ENCODE measurements at places on chromosomes 5 and 9.

DNA sequence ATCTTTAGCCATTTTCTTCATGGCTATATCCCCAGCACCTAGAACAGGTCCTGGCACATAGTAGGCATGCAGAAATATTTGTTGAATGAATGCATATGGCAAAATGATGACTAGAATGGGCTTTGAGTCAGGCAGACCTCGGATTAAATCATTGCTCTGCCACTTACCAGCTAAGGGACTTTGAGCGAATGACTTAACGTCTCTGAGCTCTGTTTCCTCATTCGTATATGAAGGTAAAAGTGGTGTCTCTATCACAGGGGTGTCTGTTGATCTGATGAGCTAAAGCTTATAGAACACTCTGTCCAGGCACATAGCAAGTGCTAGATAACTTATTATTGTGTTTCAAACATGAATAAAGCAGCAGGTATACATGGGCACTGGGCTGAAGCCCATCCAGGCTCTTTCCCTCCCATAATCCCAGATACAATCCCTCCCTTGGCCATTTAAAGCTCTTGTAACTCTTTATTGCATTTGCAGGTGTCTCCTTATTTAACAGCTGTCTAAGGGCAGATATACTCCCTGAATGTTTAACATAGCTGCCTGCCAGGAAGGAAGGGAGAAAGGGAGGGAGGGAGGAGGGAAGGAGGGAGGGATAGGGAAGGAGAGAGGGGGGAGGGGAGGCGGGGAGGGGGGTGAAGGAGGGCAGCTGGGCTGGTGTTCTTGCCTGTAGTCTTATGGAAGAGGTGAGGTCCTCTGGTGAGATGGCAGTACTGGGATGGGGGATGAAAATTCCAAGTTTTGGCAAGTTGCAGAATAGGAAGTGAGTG is 23.2 kb upstream of the STXBP1 start:
- no peak for DNase-seq

DNA sequence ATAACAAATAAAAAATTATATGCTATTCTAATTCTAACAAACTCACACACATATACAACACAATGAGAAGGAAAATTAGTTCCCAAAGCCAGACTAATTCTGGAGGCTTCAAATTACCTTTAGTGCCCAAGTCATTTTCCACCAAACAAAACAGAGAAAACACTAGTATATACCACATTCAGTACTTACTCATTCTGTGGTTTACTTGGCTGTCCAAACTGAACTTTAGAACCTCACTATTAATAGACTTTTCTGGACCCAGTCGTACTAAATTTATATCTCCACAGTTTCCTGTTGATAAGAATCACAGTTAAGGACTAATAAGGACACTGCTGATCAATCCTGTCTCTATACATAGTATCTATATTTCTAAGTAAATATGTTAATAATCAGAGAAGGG is 66.4 kb downstream of the SETX start:
- no peak for DNase-seq

- no peak for DNase-seq
Observed at GRCh38 chr9:133612816-133613215, 3.6 kb upstream of the FAM163B start.

DNA sequence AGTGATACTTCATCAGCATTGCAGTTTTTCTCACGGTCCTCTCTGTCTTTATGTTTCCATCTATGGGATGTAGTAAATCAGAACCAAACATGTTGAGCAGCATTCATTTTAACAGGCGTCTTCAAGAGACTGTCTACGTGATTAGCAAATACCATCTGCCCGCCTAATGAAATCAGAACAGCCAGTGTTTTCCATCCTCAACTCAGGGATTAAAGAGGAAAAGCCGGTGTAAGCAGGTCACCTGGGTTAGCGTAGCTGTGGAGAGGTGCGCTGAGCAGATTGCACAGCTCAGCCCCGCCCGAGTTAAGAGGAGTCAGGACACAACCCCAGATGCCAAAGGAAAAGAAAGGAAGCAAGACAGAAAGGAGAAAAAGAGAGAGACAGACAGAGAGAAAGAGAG is 54.3 kb upstream of the ANKRD33B start:
- DNase-seq = no peak

DNA sequence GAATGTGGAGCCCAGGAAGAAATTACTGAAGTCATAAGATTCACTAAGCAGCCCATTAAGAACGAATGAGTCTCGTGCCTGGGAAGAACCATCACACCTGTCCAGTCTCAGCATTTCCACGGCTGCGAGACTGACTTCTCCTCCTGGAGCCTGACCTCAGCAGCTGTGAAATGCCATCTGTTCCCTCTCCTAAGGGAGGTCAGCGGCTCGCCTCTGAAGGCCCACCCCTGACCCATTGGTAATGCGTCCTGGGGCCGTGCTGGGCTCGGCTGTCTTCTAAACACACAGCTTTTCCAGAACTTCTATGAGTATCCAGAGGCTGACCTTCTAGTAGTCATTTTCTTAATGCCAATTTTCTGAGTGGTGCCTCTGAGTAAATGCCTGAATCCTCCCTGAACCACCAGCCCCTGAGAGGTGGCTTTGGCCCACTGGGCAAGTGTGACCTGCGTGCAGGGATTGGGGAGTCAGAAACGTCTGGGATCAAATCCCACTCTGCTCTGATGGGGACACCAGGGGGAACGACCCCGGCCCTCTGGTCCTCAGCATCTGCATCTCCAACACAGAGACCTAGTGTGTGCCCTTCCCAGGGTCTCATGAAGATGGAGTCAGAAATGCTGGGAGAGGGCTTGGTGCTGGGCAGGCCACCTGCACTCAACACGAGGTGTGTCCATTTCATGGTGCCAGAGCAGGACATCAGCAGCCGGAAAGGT is 5.7 kb downstream of the SLC6A3 start:
- DNase-seq = no peak

GRCh38 chr5:119795768-119796167 is 166.4 kb downstream of the FAM170A start:
- no peak for DNase-seq

GRCh38 chr5:143140492-143141203 is 262.8 kb downstream of the NR3C1 start:
- DNase-seq = no peak

DNA sequence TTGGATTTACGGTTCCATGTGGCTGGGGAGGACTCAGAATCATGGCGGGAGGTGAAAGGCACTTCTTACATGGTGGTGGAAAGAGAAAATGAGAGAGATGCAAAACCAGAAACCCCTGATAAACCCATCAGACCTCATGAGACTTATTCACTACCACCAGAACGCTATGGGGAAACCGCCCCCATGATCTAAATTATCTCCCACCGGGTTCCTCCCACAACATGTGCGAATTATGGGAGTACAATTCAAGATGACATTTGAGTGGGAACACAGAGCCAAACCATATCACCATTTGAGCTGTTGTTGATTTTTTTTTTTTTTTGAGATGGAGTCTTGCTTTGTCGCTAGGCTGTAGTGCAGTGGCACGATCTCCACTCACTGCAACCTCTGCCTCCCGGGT is 16.5 kb downstream of the DAB2IP start:
- DNase-seq = no peak

DNA sequence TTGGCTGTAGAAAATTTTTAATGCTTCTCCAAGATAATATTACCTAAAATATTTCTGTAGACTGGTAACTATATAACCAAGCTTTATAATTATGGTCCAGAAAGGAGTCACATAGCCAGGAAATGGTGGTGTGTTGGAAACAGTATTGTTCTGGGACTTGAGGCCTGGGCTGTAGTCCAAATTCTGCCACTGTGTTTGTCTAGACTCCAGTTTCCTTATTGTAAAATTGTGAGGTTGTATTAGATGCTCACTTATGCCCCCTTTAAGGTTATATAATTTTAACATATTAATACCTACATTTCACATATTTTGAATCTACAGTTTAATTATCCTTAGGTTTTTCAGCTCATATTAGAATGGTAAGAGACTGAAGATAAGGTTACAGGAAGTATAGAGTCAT is 42.4 kb downstream of the STX17 start:
- DNase-seq = no peak

DNA sequence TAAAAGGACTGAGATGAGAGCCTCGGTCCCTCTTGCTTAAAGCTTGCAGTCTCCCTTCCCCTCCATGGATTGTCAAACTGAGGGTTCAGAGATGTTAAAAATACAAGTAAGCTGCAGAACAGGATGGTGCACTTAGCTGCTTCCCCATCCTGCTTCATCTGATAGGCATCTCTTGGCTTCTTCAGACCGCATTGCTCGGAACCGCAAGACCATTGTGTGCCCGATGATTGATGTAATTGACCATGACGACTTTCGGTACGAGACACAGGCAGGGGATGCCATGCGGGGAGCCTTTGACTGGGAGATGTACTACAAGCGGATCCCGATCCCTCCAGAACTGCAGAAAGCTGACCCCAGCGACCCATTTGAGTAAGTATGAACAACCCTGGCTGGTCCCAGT is 65.5 kb upstream of the SAP30L start:
- no peak for DNase-seq

GRCh38 chr5:2289380-2289779 is 406.7 kb upstream of the IRX4 start:
- no peak for DNase-seq

GRCh38 chr5:137286025-137286610 is 213.0 kb downstream of the SPOCK1 start:
- no peak for DNase-seq

DNA sequence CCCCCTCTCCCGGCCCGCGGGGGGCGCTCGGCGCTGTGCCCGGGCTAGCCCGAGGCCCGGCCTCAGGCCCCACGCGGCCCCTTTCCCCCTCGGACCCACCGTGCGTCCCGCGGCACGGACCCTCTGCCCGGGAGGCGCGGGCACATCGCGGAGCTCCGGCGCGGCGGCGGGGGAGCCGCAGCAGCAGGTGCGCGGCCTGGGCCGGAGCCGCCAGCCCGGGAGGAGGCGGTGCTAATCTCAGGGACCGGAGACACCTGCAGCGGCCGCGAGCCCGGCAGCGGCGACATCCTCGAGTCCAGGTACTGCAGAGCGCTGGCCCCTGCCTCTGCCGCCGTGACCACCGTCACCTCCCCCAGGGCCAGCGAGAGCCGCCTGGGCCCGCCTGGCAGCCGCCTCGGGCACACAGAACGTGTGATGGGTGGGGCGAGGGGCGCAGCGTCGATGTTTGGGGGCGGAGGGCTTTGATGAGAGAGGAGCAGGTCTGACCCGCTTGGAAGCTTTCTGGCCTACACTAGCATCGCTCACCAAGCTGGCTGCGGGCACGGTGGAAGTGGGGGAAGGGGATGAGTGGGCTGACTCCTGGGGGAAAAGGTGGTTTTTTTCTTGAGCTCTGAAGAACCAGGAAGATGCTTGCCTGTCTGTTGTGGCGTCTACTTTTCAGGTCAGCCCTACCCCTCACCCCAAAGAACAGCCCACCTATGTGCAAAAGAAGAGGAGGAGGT is 524 bp downstream of the CYFIP2 start:
- no peak for DNase-seq

DNA sequence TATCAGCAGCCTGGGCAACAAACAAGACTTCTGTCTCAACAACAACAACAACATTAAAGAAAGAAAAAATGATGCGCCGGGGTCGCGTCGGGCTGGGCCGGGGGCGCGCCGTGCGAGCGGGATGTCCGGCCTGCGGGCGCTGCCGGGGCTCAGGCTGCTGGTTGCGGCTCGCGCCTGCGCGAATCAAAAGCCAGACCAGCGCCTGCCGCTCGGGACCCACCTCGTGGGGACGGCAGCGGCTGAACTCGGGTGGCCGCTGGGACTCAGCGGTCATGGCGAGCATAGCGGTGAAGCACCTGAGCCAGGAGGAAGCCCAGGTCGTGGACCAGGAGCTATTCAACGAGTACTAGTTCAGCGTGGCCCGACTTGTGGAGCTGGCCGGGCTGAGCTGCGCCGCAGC is 11.9 kb upstream of the NHP2 start:
- no peak for DNase-seq

DNA sequence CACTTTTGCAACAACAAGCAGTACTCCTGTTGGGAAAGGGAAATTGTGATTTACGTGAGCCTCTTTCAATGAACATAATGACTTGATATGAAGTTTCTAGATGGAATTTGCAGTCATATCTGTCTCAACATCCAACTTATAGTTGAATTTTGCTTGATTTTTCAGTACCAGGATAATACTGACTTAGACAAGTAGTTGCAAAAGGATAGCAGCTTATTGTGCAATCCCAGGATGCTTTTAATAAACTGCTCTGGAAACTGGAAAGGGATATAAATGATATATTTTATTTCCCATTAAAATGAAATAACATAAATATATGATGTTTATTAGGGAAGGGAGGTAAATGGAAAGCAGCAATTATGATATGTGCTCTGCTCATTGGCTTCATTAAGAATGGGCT is 174.4 kb upstream of the RGMB start:
- no peak for DNase-seq
